Aorta (tissue), 5 donors: ENCODE measurements at places on chromosomes 1 and 21. TPM values are rescaled to one million over a fixed set of nuclear protein-coding genes. Genes with fewer than 3 reads are reported as not detected.

Gene ERVH48-1
- total RNA-seq: not detected

Gene SMIM34
- not detected for total RNA-seq

Gene KLHDC9
- 2.5 TPM for total RNA-seq

Gene SPOCD1
- 9.0 TPM for total RNA-seq

Gene GADD45A
- 158 TPM for total RNA-seq

Gene NBPF20
- total RNA-seq: 3.2 TPM

Gene CFAP141
- not detected for total RNA-seq

Gene TRIM46
- total RNA-seq: 1.6 TPM

Gene ZNF697
- total RNA-seq: 5.1 TPM

Gene SNX7
- total RNA-seq: 39.3 TPM
